Stimulated activated CD8-positive, alpha-beta memory T cell treated with anti-CD3 and anti-CD28 coated beads, Interleukin-15, amount 100 ng/mL, for 1 hour (primary cell): ENCODE measurements at places on chromosomes 2 and 18.

DNA sequence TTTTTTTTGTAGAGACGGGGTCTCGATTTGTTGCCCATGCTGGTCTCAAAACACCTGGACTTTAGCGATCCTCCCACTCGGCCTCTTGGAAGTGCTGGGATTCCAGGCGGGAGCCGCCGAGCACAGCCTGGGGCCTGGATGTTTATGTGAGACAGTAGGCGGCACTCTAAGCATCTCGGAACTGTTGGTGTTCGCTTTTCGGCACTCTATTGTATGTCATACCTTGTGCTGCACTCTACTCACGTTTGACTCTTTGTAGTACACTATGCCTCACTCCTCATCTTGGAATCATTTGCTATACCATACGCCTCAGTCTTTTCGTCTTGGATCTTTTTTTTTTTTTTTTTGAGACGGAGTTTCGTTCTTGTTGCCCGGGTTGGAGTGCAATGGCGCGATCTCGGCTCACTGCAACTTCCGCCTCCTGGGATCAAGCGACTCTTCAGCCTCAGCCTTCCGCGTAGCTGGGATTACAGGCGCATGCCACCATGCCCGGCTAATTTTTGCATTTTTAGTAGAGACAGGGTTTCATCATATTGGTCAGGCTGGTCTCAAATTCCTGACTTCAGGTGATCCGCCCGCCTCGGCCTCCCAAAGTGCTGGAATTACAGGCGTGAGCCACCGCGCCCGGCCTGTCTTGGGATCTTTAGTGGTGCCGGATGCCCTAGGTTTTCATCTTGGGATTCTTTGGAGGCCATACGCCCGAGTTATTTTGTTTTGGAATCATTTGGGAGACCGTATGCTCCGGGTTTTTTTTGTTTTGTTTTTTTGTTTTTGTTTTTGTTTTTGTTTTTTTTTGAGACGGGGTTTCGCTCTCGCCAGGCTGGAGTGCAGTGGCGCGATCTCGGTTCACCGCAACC, 24.2 kb upstream of the ZDBF2 start:
- no peak for DNase-seq

DNA sequence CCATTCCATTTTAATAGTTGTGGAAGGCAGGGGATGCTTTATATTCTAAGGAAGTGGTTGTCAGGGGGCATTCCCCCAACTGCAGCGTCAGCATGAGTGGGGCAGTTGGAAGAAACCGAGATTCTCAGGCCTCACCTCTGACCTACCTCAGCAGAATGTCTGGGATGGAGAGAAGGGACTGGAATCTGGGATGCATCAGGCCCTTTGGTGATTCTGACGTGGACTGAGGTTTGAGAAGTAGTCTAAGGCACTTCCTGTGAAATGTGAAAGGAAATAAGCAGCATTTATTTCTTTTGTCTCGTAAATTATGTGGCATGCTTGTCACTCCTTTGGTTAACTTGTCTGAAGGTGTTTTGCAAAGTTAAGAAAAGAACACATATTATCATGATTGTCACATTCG, 540.7 kb upstream of the NETO1 start:
- no peak for DNase-seq

- no peak for DNase-seq
Measured at GRCh38 chr2:236369661-236370062, 105.5 kb upstream of the ASB18 start.

GRCh38 chr18:35348001-35348400, 3.8 kb upstream of the ZNF24 start:
- DNase-seq, result no peak

GRCh38 chr2:9656270-9656766, 25.5 kb upstream of the YWHAQ start:
- no peak for DNase-seq

DNA sequence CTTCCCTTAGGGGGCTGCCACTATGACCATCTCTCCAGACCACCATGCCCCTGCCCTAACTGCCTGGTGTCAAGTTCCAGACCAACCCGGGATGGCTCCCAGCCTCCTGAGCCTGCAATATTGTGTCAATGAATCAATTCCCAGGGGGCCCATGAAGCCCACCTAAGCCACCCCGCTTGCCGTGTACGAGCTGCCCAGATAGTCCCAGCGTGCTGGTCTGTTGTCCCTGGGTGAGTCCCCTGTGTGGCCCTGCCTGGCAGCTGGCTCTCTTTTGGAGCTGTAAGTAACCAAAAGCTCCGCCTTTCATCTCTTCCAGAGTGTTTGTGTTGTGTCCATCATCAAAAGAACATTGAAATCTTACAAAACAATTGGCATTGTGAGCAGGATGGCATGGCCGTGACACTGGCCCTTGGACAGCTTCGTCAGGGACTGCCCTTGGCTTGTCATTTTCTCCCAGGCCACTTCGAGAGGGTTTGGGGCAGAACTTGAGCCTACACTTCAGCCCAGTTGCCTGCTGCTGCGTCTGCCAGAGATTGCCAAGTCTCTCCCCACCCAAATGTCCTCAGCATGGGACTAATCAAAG, 11.3 kb upstream of the MAL start:
- DNase-seq, result no peak
